Mesenteric fat pad (tissue), 1 donor: ENCODE measurements at places on chromosomes 1 and 21. TPM values are rescaled to one million over a fixed set of nuclear protein-coding genes. Genes with fewer than 3 reads are reported as not detected.

The LTN1 gene
- 22.6 TPM for total RNA-seq

The NPHS2 gene
- total RNA-seq, result not detected

The TNNI3K gene
- 1.1 TPM for total RNA-seq

The ADGRL4 gene
- 81.8 TPM for total RNA-seq

The RUSC1 gene
- total RNA-seq, result 20.8 TPM

The CDC14A gene
- total RNA-seq, result 6.8 TPM

The BLACAT1 gene
- not detected for total RNA-seq
